HepG2 (cell line): ENCODE measurements at places on chromosomes 1 and 21. TPM values are rescaled to one million over a fixed set of nuclear protein-coding genes. Genes with fewer than 3 reads are reported as not detected.

- no peak for DNase-seq
Measured at GRCh38 chr1:44246806-44247205, 33.5 kb downstream of the DMAP1 start.

DNA sequence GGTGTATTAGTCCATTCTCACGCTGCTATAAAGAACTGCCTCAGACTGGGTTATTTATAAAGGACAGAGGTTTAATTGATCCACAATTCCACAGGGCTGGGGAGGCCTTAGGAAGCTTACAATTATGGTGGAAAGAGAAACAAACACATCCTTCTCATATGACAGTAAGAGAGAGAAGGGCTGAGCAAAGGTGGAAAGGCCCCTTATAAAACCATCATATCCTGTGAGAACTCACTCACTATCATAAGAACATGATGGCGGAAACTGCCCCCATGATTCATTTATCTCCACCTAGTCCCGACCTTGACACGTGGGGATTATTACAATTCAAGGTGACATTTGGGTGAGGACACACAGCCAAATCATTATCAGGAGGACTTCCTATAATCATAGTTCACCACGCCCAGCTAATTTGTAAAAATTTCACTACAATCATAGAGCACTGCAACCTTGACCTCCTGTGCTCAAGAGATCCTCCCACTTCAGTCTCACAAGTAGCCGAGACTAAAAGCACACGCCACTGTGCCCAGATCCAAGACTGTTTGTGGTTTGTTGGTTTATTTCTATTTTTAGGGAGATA, 164.9 kb downstream of the RERE start:
- no peak for DNase-seq

GRCh38 chr1:178037510-178038253, 56.2 kb upstream of the RASAL2 start:
- peak; percentile 67 for DNase-seq

- no peak for DNase-seq
Measured at GRCh38 chr1:100518023-100518422, 19.9 kb upstream of the GPR88 start.

GRCh38 chr1:206742719-206743383, 27.7 kb upstream of the IL19 start:
- no peak for DNase-seq

DNA sequence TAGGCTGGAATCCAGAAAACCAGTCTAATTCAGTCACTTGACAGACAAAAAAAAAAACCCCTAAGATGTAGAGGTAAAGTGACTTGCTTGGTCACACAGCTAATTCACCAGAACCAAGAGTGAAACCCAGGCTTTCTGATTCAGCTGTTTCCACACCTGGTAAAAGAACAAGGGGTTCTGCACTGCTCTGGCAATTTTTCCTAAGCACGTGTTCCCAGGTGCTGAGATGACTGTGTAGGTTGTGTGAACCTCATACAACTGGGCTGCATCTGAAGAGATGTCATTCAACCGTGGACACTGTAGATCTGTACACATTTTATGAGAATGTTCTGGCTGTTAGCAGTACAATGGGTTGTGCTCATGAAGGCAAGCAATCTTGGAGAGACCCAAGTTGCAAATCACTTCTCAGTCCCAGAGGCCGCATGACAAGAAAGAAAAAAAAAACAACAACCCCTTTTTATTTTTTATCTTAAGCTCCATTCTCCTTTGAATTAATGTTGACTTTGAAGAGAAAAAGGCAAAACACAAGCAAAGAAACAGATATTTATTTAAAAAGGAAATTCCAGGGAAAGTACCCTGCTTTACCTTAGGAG, 95.4 kb downstream of the INTS7 start:
- DNase-seq: no peak

DNA sequence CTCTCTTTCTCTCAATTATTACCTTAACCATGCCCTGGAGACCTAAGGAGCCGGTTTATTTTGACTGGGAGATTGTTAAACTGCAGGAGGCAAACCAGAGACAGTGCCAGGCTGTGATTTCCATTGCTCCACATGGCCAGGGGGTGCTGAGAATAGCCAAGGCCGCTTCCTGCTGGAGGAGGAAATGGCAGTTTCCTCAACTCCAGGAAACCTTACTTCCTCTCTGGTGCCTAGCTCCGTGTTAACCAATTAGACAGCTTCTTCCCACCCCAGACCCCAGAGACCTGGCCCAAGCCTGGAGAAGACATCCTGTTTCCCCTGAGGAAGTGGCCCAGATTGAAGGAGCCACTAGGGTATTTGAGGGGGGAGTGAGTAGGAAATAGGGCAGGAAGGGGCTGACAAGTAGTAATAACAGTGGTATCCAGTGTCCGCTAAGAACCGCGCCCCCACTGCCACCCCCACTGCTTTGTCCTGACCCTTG, 161.2 kb downstream of the PLPP3 start:
- DNase-seq: no peak

GRCh38 chr1:161907265-161907664, 116.4 kb downstream of the OLFML2B start:
- no peak for DNase-seq

DNA sequence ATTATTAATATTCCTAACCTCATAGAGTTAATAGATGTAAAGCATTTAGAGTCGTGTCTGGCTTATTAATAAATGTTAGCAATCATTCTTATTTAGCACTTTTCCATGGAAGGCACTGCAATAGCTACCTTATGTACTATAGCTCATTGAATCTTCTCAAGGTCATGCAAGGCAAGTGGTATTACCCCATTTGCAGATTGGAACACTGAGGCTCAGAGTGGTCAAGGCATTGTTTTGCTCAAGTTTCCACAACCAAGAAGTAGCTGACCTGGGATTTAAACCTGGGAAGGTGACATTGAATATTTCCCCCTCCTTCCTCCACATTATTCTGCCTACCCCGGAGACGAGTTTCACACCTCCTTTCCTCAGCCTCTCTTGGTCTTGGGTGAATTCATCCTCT, 37.8 kb upstream of the EYA3 start:
- no peak for DNase-seq

GRCh38 chr1:57327946-57328345, 95.9 kb downstream of the DAB1 start:
- no peak for DNase-seq

DNA sequence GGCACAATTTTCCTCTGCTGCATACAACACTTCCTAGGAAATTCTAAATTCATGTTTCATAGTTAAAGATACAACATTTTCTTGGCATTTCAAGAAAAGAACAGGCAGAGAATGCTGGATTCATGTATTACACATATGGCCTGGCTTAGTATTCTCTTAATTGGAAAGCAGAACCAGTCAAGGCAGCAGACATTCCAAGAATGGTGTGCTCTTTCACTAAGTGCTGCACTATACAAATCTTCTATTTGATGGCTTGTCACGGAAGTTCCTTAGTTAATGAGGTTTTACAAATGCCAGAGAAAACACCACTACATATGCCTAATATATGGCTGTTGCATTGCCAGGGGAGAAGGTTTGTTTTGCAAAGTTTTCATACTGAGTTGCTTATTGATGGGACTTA, 80.8 kb upstream of the DYNLT5 start:
- no peak for DNase-seq

GRCh38 chr21:33974513-33975468, 59.2 kb upstream of the ATP5PO start:
- DNase-seq: no peak

DNA sequence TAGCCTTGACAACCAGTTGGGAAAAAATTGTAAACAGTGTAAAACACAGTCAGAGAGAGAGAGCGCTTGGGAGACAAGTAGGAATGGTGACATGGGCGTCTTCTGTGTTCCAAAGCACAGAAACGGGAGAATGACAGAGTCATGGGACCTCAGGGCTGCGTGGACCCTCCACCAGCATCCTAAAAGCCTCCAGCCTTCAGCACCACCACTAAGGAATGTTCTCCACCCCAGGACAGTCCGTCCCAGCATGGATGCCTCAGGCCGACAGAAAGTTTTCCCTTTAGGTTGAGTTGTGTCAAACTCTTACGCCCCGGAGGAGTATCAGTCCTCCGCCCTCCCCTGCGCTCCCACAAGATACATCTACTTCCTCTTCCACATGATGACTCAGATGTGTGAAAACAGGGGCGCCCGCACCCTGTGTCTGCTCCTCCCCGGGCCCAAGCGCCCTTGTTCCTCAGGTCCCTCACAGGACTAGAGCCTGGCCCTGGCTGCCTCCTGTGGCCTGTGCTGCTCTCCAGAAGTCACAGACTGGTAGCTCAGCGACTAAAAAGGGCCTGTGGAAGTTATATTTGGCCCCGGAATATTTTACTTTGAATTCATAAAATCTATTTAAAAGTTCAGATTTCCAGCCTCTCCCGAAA, 63.9 kb upstream of the EFHD2 start:
- no peak for DNase-seq

DNA sequence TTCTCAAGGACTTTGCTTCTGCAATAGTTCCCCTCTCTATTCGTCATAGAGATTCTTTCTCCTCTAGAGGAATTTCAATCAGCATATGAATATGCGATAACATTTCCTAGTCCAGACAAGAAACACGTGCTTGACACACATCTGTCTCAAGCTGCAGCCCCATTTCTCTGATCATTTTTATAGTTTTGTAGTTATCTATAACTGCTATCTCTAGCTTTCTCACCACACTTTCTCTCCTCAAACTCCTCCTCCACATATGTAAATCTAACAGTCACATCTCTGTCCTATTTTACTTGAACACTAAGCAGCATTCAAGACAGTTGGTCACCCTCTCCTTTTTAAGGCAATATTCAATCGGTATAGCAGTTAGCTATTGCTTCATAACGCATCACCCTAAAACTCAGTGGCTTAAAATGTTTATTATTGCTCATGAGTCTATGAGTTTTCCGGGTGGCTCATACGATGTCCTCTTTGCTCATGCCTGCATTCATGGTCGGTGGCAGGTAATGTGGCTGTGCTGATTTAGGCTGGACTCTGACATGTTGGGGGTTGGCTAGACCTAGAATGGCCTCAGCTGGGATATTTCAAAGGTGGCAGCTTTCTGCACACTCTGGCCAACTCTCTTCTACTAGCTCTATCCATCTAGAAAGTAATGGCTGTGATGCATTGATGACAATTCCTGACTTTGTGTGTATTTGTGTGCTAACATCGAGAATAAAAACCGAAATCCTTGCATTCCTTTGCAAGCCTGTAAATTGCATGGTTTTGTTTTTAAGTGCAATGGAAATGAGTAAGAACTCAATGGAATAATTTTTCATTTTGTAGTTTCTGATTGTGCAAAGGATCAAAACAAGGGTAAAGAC, 20.6 kb downstream of the ATP6V1G3 start:
- no peak for DNase-seq

- DNase-seq: no peak
Measured at GRCh38 chr1:224489534-224490365, 55.2 kb upstream of the WDR26 start.

DNA sequence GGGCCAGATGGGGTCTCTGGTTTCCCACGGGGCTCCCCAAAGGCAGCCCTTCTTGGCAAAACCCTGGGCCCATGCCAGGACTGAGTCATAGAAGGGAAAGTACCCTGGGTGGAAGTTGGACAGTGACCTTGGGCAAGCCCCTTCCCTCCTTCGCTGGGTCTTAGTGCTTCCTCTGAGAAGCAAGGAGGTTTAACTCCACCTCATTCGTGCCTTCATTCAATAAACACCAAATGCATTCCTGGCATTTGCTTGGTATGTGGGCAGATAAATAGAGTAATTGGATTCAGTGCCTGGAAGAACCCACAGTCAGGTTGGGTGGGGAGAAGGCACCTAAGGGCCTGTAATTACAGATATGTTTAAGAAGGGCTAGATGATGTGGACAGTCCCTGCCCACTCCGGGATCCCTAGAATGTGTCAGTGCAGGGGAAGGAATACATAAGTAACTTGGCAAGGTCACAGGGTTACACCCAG, 36.3 kb upstream of the CITED4 start:
- no peak for DNase-seq

DNA sequence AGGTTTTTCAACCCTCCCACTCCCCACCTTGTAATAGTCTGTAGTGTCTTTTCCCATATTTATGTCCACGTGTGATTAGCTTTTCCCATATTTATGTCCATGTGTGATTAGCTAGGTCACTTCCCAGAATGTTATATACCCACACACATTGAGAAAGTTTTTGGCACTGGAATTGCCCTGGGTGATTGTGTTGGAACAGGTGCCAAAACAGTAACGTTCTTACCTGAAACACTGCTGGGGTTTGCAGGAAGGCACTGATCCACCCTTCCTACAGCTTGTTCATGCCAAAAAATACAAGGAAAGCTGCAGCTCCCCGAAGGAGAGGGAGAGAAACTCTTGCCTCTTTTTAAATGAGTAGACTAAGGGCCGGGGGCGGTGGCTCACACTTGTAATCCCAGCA, 68.0 kb upstream of the CXADR start:
- no peak for DNase-seq

GRCh38 chr1:54464031-54464476, 57.9 kb upstream of the SSBP3 start:
- DNase-seq: no peak

GRCh38 chr21:44969931-44970755, 30.3 kb downstream of the SLX9 start:
- DNase-seq: no peak

DNA sequence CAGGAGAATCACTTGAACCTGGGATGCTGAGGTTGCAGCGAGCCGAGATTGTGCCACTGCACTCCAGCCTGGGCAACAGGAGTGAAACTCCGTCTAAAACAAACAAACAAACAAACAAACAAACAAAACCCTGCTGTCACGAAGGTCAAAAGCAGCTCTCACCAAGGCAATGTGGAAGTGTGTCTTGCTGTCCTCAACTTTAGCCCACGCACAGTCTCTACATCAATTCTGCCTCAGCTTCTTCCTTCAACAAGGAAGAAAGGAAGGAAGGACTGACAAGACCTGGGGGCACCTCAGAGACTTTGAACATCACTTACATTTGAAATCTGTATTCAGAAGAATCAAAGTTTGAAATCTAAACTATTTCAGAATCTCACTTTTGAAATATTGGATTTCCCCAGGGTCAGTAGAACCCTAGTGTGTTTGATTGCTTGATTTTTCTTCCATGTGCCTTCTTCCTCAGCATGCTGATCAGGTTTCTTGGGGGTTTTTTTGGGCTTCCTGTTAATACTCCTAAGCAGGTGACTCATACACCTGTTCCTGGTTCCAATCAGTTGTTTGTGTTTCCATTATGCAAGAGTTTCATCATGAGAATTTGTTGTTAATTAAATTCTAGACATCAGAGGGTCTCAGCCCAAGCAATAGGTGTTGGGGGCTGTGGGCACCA, 6.5 kb upstream of the CSTB start:
- no peak for DNase-seq

- no peak for DNase-seq
Measured at GRCh38 chr1:177596485-177596884, 373.4 kb downstream of the SEC16B start.

GRCh38 chr1:202642619-202643291, 67.5 kb downstream of the SYT2 start:
- no peak for DNase-seq

CADM3 gene
- not detected in 2 replicates for total RNA-seq

NFYC gene
- 33.9 and 41.3 TPM in 2 replicates for total RNA-seq

ZSWIM5 gene
- 11.0 and 13.5 TPM in 2 replicates for total RNA-seq

CELA2A gene
- not detected in 2 replicates for total RNA-seq

SPATA46 gene
- not detected in 2 replicates for total RNA-seq

OR2L13 gene
- total RNA-seq: not detected in 2 replicates

PKP1 gene
- not detected in 2 replicates for total RNA-seq
